Cerebellum (tissue), 4 donors: ENCODE measurements at places on chromosomes 6 and 20.

- DNase-seq: no peak
These were observed 39.5 kb downstream of the NKX2-4 start for GRCh38 chr20:21357844-21358243.

- no peak for DNase-seq
These were observed 212.9 kb downstream of the PLCB4 start for GRCh38 chr20:9281803-9282202.

DNA sequence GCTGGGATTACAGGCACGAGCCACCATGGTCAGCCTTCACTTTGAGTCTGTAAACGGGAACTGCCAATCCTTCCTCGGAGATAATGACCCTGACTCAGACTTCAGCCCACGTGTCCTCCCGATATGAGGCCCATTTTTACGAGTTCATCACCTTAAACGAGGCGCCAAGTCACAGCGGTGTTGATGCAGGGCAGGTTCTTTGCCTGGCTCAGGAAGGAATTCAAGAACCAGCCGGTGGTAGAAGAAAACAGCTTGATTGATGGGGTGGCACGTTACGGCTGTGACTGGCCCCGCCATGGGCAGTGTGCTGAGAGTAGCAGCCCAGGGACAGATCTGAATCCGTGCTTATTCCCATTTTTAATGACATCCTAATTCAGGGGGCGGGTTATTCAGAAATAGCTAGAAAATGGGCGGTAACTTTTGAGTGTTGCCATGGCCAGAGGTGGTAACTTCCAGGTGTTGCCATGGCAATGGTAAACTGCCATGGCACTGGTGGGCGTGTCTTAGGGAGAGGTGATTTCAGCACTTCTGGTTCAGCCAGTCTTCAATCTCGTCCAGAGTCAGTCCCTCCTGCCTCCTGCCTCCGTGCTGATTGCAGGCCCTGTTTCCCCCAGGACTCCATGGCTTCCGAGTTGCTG lies 9.1 kb upstream of the MAP1LC3A start:
- DNase-seq: no peak

DNA sequence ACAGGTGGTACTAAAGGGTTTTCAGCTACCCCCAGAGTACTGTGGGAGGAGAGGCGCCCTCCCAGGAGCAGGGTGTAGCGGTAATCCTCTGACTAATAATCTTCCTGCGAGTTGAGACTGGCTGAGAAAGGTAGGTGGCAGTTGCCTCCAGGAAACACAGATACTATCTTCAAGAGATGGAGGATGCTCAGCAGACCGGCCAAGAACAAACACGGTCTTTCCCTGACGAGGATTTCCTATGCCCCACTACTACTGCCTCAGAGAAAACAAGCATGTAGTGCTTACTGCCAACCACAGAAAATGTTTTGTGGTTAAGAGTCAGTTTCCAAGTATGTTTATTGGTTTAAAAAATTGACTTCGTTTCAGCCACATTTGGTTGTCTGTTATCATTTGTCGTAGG lies 26.8 kb downstream of the C6orf89 start:
- DNase-seq: no peak

DNA sequence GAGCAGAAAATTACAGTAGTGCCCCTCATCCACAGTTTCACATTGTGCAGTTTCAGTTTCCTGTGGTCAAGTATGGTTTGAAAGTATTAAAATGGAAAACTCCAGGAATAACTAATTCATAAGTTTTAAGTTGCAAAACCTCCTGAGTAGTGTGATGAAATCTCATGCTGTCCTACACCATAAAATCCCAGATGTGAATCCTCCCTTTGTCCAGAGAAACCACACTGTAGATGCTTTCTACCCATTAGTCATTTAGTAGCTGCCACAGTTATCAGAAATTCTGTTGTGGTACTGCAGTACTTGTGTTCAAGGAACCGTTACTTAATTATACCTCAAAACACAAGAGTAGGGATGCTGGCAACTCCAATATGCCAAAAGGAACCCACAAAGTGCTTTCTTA lies 74.7 kb downstream of the PTCHD4 start:
- no peak for DNase-seq

DNA sequence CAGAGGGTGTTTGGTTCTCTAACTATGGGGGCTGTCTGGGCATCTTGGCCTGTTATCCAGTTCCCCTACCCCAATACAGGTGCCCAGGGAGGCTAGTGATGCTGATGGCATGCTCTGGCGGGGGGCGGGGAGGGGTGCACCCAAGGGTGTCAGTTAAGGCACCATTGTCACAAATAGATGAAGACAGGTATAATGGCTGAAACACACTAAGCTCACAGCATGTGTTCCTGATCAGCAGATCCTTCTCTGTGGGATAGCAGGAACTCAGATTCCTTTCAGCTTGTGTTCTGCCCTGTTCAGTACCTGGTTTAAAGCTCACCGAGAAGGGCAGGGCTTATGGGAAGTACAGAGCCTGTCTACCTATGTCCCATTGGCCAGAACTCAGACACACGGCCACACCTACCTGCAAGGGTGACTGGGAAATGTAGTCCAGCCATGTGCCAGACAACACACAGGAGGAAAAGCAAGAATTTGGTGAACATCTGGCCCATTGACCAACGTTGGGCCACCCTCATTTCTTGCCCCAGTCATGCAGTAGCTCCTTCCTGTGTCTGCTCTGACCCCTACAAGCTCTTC lies 3.4 kb upstream of the RSPO4 start:
- DNase-seq: no peak

- DNase-seq: no peak
These were observed 41.6 kb downstream of the FOXC1 start for GRCh38 chr6:1651362-1651761.

- no peak for DNase-seq
These were observed 69.5 kb downstream of the DAAM2 start for GRCh38 chr6:39861663-39862062.

GRCh38 chr6:170101281-170102035 lies 189.4 kb downstream of the DLL1 start:
- DNase-seq: no peak

- DNase-seq: no peak
These were observed 114.7 kb downstream of the GJA10 start for GRCh38 chr6:90008908-90009501.

DNA sequence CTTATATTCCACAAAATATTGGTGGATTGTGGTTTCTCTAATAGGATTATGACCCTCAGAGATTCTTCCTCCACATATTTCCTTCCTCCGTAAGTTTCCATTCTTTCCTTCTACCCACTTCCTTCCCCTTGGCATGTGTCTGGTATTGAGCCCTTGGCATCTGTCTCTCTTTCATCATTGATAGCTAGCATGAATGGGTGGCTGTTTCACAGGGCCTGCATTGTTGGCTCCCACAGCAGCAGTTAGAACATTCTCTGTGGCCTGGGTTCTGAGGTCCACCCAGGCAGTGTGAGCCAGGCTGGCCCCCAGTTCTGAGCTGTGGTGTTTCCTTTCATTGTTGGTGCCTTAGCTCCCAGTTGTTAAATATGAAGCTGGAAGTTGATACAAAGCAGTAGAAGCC lies 125.3 kb downstream of the ANKS1A start:
- no peak for DNase-seq

DNA sequence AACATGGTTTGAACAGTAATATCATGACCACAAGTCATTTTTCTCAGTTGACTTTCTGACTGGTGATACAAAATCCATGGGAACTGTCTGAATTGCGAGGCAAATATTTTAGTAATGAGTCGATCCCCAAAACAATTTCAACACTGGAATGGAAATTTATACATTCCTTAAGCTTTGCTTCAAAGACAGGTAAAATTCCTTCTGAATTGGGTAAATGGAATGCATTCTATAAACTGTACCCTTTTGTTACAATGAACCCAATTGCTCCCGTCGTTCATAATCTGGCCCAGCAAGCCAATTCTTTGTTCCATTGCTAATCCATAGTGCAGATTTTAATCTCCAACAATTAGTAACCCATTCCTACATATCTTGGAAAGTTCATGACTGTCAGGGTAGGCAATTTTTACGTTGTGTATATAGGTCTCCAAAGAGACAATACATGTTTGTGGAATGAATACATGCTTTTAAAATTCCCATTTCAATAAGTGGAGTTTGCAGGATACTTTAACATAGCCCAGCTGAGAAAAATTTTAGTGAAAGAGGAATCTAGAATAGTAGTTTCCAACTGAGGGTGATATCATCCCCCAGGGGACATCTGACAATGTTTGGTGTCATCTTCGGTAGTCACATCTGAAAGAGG lies 32.7 kb downstream of the CYP24A1 start:
- no peak for DNase-seq

- DNase-seq: no peak
These were observed 4.8 kb downstream of the SLC32A1 start for GRCh38 chr20:38728911-38729642.

DNA sequence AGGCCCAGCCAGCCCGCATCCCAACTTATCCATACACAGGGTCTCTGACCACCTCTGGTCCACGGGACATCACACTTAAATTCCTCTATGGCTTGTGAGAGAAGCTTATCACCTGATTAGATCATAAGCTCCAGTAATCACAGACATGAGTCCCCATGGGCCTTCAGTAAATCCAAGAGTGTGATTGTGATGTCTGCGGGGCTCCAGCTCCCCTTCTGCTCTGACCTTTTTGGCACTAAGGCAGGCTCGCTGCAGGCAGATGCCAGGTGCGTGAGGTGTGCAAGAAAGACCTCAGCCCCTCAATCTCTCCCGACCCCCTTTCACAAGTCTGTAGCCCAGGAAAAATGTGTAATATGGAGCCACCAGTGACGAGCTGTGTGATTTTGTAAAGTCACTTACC lies 127.6 kb upstream of the DUSP22 start:
- no peak for DNase-seq

DNA sequence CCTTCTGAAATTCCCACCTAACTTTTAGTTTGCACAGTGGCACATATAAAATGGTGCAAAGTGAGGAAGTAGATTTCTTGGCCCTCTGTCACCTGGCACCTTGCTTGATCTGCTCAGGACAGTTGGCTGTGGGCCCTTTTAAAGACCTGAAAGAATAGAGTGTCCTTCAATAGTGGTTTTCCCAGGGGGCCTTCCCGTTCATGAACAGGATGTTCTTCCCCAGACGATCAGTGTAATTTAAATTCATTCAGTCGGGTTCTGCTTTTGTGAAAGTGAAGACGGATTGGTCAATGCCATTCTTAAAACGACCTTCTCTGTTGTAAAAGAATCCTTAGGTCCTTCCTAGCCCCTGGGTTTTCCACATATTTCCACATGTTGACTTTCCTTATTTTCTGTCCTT lies 178.5 kb downstream of the SASH1 start:
- no peak for DNase-seq

GRCh38 chr20:39117491-39117890 lies 155.3 kb downstream of the DHX35 start:
- DNase-seq: no peak

DNA sequence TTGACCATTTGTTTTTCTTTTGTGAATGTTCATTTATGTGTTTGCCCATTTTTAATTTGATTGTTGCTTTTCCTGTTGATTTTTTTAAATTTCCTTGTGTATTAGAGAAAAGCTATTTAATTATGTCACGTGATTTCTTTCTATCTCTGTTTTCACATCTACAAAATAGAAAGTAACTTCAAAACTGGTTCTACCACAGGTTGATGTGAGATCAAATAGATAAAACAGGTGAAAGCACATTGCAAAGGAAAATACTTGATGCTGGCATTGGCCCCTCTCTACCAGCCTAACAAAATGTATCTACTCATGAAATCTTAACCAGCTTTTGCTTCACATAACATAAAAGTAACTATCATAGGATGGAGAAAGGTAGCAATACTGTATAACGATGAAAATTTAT lies 129.2 kb downstream of the TMEM242 start:
- DNase-seq: no peak

DNA sequence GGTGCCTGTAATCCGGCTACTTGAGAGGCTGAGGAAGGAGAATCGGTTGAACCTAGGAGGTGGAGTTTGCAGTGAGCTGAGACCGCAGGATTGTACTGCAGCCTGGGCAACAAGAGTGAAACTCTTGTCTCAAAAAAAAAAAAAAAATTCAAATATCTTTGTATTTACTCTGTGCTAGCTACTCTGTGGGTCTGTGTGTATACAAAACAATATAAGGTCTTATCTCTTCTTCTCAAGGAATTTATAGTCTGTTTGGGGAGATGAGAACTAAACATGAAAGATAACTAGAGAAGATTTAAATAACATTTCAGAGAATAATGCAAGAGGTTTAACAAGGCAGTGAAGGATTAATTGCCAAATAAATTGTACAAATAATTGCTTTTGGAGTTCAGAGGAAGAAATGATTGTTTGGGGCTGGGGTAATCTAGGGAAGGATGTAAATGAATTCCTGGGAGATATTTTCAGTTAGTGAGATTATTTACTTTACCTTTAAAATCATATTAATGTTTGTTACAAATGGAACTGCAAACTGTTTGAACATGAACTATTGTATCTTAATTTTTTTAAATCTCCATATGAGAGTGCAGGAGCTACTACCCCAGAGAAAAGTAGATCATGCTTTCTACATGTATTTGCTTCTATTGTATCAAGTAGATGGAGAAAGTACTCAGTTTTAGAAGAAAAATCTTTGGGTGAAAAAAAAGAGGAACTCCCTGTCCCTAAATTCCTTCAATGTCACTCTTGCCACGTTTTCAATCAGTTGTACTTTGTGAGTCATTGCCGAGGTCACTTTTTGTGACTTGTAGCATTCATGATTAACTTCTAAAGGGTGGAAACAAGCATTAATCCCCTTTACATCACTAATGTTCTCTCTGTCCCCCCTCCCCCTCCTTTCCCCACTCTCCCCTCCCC lies 39.0 kb downstream of the NCOA3 start:
- DNase-seq: no peak

DNA sequence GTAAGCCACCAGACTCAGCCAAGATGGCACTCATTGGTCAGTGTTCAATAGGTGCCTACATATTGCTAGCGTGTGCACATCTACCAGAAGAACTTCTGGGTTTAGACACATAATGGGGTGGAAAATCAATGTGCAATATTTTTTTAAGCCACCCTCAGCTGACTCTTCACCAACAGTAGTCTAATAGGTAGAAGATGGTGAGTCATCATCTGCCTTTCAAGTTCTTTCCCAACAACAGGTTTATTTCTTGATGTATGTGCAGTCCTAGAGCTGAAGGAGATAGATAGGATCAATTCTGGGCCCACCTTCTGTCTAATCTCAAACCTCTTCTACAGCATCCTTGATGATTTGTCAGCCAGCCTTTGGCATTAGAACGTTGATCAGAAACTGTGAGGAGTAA lies 41.3 kb downstream of the IRAK1BP1 start:
- no peak for DNase-seq

- DNase-seq: peak; percentile 34
These were observed 176.2 kb downstream of the KIF16B start for GRCh38 chr20:16397086-16397485.

- DNase-seq: no peak
These were observed 17.3 kb downstream of the TUBB2B start for GRCh38 chr6:3210024-3210610.

DNA sequence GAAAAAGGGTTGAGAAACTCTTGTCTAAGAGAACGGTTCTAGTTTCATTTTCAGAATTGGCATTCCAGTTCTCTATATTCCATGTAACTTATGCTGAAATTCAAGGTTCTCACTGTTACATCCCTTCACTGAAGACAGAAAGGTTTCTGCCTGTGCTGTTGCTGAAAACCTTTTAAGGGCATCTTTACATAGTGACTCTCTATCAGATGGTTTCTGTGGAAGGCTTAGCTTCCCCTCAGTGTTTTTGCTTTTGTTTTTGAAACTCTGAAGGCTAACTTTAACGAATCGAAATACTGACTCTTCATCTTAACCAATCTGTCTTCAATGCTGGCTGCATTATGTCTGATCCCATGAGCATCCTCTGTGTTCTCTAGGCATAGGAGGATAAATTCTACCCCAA lies 1286.2 kb upstream of the EYS start:
- no peak for DNase-seq
